Posterior vena cava (tissue), 2 donors: ENCODE measurements at places on chromosomes 3 and 15. TPM values are rescaled to one million over a fixed set of nuclear protein-coding genes. Genes with fewer than 3 reads are reported as not detected.

ETV5 gene
- 15.1 TPM for total RNA-seq

THAP10 gene
- 1.7 TPM for total RNA-seq

ERC2 gene
- 0.14 TPM for total RNA-seq

PP2D1 gene
- not detected for total RNA-seq

FHIT gene
- 6.0 TPM for total RNA-seq
